ENCODE measurements at places on chromosomes 12 and 14. TPM values are rescaled to one million over a fixed set of nuclear protein-coding genes. Genes with fewer than 3 reads are reported as not detected.
A peak's percentile ranks its signal among the peaks of the same experiment; 100 is the strongest.

DNA sequence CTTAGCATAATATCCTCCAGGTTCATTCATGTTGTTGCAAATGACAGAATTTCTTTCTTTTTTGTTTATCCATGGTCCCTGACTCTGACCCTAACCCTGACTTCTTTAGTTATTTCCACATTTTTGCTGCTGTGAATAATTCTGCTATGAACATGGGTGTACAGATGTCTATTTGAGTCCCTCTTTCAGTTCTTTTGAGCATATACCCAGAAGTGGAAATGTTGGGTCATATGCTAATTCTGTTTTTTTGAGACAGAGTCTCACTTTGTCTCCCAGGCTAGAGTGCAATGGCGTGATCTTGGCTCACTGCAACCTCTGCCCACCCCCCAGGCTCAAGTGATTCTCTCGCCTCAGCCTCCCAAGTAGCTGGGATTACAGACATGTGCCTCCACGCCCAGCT, 33.1 kb downstream of the KNTC1 start:
- H3K4me3 ChIP-seq, result no peak overlapping the region
- no peaks in the 10 kb centered on the region for H3K27me3 ChIP-seq
- no peak for DNase-seq
- peaks cover 22% of the 10 kb centered on the region for H3K36me3 ChIP-seq
- no peaks in the 10 kb centered on the region for H3K4me1 ChIP-seq

DNA sequence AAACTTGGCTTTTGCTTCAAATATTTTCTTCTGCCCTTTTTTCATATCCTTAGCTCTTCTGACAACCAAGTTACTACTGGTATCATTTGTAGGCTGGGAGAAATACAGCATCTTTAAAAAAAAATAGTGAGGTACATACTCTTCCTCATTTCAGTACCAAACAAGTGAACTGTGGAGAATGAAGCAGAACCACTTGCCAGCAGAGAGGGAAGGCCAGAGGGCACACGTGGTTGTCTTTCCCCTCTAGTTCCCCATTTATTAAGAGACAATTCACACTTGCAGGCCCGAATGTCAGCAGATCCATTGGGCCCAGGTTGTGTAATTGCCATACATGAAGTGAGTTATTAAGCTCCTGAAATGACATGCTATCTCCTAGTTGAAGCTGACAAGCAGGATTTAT, 3.2 kb downstream of the SUSD6 start:
- no peaks in the 10 kb centered on the region for H3K27me3 ChIP-seq
- H3K4me3 ChIP-seq, result peak overlapping the region; percentile 80
- peak; percentile 72 for DNase-seq

DNA sequence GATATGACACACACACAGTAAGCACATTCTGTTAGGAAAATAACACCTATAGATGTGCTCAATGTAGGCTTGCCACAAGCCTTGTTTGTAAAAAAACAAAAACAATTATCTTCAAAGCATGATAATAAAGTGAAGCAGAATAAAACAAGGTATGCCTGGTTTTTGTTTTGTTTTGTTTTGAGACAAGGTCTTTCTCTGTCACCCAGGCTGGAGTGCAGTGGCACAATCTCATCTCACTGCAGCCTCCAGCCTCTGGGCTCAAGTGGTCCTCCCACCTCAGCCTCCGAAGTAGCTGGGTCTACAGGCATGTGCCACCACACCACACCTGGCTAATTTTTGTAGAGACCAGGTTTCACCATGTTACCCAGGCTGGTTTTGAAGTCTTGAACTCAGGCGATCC, 52.4 kb upstream of the MON2 start:
- no peak overlapping the region for H3K4me3 ChIP-seq
- H3K4me1 ChIP-seq, result no peaks in the 10 kb centered on the region
- no peaks in the 10 kb centered on the region for H3K36me3 ChIP-seq
- H3K27ac ChIP-seq, result no peak overlapping the region

DBX2 gene
- total RNA-seq, result 0.12 TPM

ANO2 gene
- total RNA-seq, result 22.2 TPM

Measured in lower lobe of right lung (tissue), 2 donors.